ENCODE measurements at places on chromosomes 3 and 15.

DNA sequence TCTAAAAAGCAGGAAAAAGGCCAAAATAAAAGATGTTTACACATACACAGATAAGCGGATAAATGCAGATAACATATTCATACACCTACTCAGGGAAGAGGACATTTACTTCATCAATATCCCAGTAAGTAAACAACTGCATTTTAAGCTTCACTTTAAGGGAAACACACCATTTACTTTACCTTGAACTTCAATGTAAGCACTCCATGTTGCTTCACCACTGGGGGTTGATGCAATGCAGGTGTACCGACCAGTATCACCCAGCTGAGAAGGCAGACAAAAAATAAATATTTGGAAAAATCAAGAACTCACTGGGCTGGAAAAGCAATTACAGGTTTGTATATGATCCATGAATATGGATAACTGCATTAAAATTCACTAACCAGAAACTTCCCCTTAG is 1099.5 kb downstream of the ROBO1 start:
- no peak for DNase-seq

DNA sequence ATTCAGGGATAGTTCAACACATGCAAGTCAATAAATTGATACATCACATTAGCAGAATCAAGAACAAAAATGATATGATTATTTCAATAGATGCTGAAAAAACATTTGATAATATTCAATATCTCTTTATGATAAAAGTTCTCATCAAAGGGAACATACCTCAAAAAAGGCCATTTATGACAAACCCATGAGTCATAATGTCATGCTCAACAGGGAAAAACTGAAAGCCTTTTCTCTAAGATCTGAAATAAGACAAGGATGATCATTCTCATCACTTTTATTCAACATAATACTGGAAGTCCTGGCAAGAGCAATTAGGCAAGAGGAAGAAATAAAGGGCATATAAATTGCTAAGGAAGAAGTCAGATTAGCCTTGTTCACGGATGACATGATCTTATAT is 54.1 kb upstream of the TMEM158 start:
- no peak for DNase-seq

DNA sequence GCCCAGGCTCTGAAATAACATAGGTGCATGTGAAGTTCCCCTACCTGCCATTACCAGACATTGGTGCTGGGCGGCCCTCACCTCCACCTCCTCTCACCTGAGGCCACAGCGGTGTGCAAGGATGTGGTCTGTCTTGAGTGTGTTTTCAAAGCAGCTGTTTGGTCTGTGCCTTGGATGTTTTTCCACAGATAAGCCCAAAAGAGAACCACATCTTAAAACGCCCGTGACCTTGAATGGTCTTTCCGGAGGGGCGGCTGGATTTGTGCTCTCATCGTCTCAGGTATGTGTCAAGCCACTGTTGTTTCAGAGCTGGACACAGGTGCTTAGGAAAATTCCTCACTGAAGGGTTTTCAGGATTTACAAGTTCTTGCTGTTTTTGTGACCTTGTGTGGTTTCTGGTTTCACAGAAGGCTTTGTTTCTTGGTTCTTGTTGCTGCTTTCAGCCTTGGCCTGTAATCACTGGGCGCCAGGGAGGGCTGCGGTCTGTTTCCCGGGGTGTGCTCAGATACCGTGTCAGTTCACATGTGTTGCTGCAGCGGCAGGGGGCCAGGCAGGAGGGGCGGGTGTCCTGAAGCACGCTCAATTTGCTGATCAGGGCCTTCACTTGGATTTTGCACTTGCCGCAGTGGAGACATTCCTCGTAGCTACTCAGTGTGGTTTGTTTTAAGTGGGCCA is 128.4 kb downstream of the IGF1R start:
- DNase-seq, result peak; percentile 48

- no peak for DNase-seq
These were observed 74.2 kb downstream of the ATG7 start for GRCh38 chr3:11346416-11346815.

- DNase-seq, result no peak
These were observed 357.4 kb downstream of the RORA start for GRCh38 chr15:60871731-60872130.

DNA sequence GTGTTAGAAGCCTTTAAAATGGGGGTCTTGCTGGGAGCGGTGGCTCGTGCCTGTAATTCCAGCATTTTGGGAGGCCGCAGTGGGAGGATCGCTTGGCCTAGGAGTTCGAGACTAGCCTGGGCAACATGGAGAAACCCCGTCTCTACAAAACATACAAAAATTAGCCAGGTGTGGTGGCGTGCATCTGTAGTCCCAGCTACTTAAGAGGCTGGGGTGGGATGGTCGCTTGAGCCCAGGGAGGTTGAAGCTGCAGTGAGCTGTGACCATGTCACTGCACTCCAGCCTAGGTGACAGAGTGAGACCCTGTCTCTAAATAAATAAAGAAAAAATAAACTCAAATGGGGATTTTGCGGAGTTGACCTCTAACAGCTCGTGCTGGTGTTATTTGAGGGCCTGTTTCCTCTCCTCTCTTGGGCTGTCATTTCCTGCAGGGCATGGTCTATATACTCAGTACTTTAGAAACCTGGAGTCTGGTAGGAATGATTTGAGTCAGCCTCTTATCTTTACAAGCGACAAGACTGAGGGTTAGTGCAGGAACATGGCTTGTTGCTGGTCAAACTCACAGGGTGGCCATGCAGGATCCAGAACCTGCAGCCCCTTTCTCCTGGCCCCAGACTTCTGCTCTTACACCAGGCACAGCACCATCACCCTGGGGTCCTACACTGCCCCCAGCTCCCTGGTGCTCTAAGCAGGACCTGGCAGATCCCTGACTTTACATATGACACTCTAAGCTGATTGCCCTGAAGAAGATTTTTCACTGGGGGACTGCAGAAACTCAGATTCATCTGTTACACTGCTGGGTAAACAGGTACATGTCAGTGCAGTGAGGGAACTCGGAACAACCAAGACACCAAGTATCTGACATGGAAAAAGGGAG is 15.1 kb downstream of the EHD4 start:
- DNase-seq, result no peak

DNA sequence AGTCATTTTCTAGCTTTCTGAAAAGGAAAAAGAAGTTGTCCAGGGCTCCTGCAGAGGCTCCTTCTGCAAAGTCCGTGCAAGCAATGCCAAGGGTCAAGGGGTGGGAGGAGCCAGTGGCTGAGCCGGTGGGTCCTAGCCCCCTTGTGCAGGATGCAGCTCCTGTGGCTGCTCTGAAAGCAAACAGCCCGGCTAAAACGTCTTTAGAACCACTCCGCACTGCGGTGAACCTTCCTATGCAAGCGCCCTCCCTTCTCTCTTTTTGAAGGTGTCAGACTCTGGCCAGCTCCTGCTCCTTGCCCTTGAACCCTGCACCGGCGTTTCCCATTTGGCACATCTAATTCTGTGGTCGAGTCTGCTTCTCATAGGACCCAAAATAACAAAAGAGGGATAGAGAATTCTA is 183.1 kb downstream of the UACA start:
- no peak for DNase-seq

DNA sequence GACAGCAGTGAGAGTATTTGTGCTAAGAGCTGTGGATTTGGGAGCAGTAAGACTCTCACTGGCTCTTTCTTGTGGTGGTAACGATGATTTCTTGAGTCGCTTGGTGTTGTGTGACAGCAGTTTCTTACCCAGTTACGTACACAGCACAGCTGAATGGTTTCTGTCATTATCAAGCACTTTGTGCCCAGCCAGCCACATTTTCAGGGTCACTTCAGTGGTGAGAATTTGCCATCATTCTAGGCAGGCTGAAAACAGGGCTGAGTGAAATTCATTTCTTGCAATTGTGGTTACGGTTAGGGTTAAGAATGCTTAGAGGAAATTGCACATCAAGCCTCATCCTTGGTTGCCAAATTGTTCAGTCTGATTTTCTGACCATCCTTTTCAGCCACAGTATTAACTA is 130.1 kb downstream of the RYR3 start:
- DNase-seq, result no peak

All from activated CD8-positive, alpha-beta memory T cell treated with anti-CD3 and anti-CD28 coated beads, Interleukin-2, amount 10 ng/mL, durations not matched to agents 7 days and 5 days (primary cell).